ENCODE measurements at places on chromosomes 1 and 21.

DNA sequence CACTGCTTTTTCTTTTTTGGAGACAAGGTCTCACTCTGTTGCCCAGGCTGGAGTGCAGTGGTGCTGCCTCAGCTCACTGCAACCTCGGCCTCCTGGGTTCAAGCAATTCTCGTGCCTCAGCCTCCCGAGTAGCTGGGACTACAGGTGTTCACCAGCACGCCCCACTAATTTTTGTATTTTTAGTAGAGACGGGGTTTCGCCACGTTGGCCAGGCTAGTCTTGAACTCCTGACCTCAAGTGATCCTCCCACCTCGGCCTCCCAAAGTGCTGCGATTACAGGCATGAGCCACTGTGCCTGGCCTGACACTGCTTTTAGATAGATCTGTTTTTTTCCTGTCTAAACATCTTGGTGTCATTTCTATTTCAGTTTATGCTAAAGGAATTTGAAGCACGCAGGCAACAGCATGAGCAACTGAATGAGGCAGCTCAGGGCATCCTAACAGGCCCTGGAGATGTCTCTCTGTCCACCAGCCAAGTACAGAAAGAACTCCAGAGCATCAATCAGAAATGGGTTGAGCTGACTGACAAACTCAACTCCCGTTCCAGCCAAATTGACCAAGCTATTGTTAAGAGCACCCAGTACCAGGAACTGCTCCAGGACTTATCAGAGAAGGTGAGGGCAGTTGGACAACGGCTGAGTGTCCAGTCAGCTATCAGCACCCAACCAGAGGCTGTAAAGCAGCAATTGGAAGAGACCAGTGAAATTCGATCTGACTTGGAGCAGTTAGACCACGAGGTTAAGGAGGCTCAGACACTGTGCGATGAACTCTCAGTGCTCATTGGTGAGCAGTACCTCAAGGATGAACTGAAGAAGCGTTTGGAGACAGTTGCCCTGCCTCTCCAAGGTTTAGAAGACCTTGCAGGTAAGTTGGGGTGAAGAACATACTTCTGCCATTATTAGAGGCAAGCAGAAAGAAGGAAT is 106.1 kb upstream of the BMP8A start:
- H3K27me3 ChIP-seq: no peaks in the 10 kb centered on the region
- no peaks in the 10 kb centered on the region for H3K4me1 ChIP-seq

- H3K27ac ChIP-seq: peak within 1 kb of the TSS; percentile 94
- no peaks in the 10 kb centered on the region for H3K27me3 ChIP-seq
- peaks cover 37% of the 10 kb centered on the region for H3K4me1 ChIP-seq
Observed at GRCh38 chr1:155688324-155689080, at the start of gene YY1AP1. Gene YY1AP1, minus strand, starts transcription at chr1:155688774. Its CDS starts 8,338 bp downstream, at chr1:155680436.

DNA sequence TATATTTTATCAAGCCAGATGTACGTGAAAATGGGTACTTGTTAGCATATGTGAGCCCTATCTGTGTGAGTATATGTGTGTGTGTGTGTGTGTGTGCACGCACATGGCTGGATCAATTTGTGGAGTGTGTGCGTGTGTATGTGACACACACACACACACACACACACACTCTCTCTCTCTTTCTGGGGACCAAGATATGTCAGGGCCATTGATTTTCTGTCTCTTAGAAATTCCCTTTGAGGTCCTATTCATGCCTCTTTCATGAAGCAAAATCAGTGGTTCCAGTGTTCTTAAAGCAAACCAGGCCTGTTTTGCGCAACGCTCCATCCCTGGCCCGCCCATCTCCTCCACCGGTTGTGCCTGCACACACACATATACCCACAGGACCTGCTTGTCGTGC is 90.0 kb downstream of the EPHB2 start:
- no peaks in the 10 kb centered on the region for H3K4me1 ChIP-seq
- peaks cover 10% of the 10 kb centered on the region for H3K27me3 ChIP-seq
- no peaks in the 10 kb centered on the region for H3K36me3 ChIP-seq
- DNase-seq: no peak

- H3K4me3 ChIP-seq: no peak overlapping the region
- no peaks in the 10 kb centered on the region for H3K27me3 ChIP-seq
- peaks cover 23% of the 10 kb centered on the region for H3K4me1 ChIP-seq
- peaks cover 8% of the 10 kb centered on the region for H3K36me3 ChIP-seq
- peak overlapping the region; percentile 66 for H3K27ac ChIP-seq
Observed at GRCh38 chr1:223819730-223820514, 25.8 kb downstream of the TP53BP2 start.

GRCh38 chr1:93124556-93125355 is 45.7 kb downstream of the MTF2 start:
- H3K27me3 ChIP-seq: no peaks in the 10 kb centered on the region
- DNase-seq: no peak
- no peaks in the 10 kb centered on the region for H3K4me1 ChIP-seq
- peak overlapping the region; percentile 24 for H3K27ac ChIP-seq
- no peak overlapping the region for H3K4me3 ChIP-seq

- peaks cover 7% of the 10 kb centered on the region for H3K27me3 ChIP-seq
- no peaks in the 10 kb centered on the region for H3K4me1 ChIP-seq
- no peak for DNase-seq
- H3K4me3 ChIP-seq: no peak overlapping the region
- H3K27ac ChIP-seq: no peak overlapping the region
Observed at GRCh38 chr1:115275216-115275615, 62.8 kb downstream of the NGF start.

GRCh38 chr1:1244192-1244811 is 2.2 kb downstream of the C1QTNF12 start:
- H3K4me3 ChIP-seq: no peak overlapping the region
- DNase-seq: no peak
- no peaks in the 10 kb centered on the region for H3K4me1 ChIP-seq
- peaks cover 8% of the 10 kb centered on the region for H3K27me3 ChIP-seq
- no peaks in the 10 kb centered on the region for H3K36me3 ChIP-seq
- no peak overlapping the region for H3K27ac ChIP-seq

DNA sequence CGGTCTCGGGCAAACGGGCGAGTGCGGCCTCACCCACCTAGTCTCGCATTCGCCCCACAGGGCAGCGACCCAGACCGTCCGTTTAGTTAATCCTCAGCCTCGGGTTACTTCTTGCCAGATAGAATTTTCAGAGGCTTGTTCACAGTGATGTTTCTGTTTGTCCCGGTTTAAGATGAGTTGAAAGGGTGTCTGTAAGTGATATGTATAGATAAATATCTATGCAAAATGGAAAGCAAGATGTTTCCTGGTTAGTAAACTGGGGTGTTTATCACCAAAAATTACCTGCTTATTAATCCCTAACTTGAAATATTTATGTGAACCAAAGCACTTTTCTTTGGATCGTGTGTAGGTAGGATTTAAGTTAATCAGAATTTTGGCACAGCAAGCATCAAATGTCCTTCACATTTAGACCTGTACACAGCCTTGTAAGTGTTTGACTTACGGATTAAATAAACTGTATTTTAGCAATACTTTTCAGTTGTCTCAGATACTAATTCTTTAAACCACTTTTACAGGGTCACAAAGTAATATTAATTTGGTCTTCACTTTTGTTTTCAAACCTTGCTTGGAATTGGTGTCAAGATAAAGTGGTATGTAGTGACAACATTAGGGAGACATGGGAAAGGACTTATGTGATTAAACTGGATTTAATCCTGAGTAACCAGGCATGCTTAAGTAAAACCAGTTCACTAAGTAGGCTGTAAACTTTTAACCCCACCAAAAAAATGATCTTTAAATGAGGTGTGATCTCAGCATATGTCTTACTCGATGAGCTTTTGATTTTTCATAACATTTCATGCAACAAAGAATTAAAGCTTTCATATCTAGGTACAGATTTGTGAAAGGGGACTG is 914 bp downstream of the ZNF326 start:
- peak overlapping the region; percentile 97 for H3K27ac ChIP-seq
- H3K27me3 ChIP-seq: peaks cover 2% of the 10 kb centered on the region
- peaks cover 3% of the 10 kb centered on the region for H3K36me3 ChIP-seq
- peaks cover 20% of the 10 kb centered on the region for H3K4me1 ChIP-seq
- DNase-seq: no peak
- peak overlapping the region; percentile 97 for H3K4me3 ChIP-seq

DNA sequence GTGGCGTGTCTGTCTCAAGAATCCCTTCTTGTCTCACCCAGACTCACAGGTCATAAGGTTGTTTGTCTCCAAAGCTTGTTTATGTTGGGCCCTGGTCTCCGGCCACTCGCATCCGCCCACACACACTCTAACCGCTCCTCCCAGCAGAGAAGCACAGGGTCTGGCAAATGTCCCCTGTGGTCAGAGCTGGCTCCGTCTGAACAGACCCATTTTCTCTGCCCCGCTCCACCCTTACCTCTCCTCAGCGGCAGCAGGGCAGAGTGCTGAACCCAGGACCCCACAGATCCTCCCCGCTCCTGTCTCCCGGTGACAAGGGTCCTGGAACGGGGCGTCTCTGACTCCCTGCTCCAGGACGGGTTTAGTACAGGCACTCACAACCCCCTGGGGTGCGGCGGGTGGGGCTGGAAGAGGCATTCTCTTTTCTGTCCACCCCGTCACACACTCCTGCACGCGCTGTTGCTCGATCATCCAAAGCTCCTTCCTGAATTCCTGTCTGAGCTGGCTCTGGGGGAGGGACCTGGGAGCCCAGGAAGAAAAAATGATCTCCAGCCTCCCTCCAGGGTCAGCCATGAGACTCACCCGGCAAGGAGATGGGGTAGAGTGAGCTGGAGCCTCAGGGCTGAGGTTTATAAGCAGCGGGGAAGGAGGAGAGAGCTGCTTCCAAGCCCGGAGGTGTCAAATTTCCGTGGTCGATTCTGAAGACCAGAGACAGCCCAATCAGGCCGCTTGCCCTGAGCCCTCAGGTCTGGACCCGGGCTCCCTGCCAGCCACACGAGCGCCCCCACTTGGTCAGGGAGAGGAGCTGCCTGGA is at the start of gene S100A13:
S100A13 (minus strand) TSS at position 602 of the 811 bp plus-strand sequence. CDS start 1,033 bp downstream, outside the sequence.
- H3K4me1 ChIP-seq: peaks cover 25% of the 10 kb centered on the region
- peak within 1 kb of the TSS; percentile 71 for H3K4me3 ChIP-seq
- DNase-seq: no peak
- no peaks in the 10 kb centered on the region for H3K27me3 ChIP-seq
- H3K27ac ChIP-seq: peak within 1 kb of the TSS; percentile 7
- H3K36me3 ChIP-seq: no peaks in the 10 kb centered on the region

- peaks cover 5% of the 10 kb centered on the region for H3K4me1 ChIP-seq
- H3K27me3 ChIP-seq: no peaks in the 10 kb centered on the region
- no peak overlapping the region for H3K27ac ChIP-seq
- H3K4me3 ChIP-seq: no peak overlapping the region
- H3K36me3 ChIP-seq: peaks cover 36% of the 10 kb centered on the region
- DNase-seq: no peak
Observed at GRCh38 chr1:110050602-110051261, 16.3 kb downstream of the STRIP1 start.

DNA sequence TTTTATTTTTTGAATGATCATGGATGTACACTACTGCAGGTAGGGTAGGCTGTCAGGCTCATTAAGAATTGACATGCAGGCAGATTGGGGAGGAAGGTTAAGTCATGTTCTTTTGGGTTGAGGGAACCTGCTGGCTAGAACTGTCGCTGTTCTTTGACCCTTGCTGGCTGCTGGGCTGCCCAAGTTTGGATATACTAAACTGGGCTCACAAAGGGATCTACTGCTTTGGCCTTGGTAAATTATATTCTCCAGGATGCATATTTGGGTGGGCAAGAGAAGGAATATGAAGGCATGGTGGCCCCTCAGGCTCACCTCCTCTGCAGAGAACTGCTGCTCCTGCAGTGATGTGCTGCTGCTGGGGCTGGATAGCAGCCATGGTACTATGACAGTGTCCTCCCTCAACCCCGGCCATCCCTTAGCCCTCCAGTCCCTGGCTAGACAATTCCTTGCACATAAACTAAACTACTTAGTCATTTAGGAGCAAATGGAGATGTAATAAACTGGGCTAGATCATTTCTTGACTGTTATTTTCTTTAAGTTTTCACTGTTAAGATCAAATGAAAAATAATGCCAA is 6.1 kb downstream of the ATP1A1 start:
- H3K4me1 ChIP-seq: peaks cover 65% of the 10 kb centered on the region
- no peaks in the 10 kb centered on the region for H3K36me3 ChIP-seq

- H3K27ac ChIP-seq: no peak overlapping the region
- H3K4me3 ChIP-seq: no peak overlapping the region
- peaks cover 15% of the 10 kb centered on the region for H3K27me3 ChIP-seq
Observed at GRCh38 chr1:37741130-37741529, 23.8 kb downstream of the EPHA10 start.

GRCh38 chr1:80244372-80244771 is 1237.8 kb upstream of the ADGRL4 start:
- peaks cover 3% of the 10 kb centered on the region for H3K4me1 ChIP-seq
- no peak for DNase-seq
- H3K36me3 ChIP-seq: no peaks in the 10 kb centered on the region
- H3K27ac ChIP-seq: no peak overlapping the region
- H3K27me3 ChIP-seq: no peaks in the 10 kb centered on the region
- H3K4me3 ChIP-seq: no peak overlapping the region

DNA sequence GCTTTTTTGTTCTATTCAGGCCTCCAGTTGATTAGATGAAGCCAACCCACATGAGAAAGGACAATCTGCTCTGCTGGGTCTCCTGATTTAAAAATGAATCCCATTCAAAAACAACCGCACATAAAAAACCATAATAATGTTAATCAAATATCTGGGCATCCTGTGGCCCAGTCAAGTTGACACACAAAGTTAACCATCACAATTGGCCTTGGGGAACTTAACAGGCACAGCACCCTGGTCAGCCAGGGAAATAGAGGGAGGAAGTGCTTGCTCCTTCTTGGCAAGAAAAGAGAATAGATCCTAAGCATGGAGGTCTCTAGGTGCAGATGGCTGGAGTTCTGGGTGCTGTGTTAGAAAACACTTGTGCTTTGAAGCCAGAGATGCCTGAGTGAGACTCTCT is 109.6 kb upstream of the OLIG2 start:
- no peak for DNase-seq
- no peaks in the 10 kb centered on the region for H3K4me1 ChIP-seq
- no peak overlapping the region for H3K27ac ChIP-seq
- peaks cover 20% of the 10 kb centered on the region for H3K27me3 ChIP-seq
- no peak overlapping the region for H3K4me3 ChIP-seq
- H3K36me3 ChIP-seq: peaks cover 3% of the 10 kb centered on the region

DNA sequence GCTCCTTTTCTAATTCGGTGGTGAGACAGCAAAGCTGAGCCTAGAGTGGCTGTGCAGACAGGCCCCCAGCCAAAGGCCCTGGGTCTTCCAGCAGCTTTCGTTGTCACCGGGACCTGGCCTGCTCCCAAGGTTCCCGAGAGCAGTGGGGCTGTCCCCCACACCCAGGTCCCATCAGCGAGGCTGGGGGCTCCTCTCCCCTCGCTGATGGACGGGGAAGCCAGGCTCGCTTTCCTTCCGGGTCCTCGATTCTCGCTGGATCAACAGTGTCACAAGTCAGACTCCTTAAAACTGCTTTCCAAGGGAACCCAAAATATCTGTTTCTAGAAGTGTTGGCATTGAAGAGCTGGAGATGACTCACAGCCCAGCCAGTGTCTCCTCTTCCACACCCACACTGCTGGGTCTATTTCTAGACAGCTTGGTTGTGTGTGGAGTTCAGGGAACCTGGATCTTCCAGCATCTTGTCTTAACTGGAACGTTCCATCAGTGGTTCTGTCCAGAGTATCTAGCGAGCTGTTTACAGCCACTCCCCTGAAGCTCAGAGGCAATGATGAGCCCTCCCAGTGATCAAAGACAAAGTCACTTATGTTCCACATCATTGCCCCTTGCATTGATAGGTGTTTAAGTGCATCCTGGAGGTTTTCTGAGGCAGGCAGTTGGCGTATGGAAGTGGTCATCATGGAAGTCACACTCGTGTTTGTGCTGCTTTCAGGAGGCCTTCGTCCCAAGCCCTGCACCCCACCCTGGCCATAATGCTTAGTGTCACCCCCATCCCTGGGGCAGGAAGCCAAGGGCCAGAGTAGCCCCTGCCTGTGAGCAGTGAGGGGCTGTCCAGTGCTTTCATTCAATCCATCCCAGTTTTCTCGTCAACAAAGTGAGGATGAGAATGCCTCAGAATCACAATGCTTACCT is 35.2 kb downstream of the RRP1 start:
- H3K4me3 ChIP-seq: no peak overlapping the region
- no peak for DNase-seq
- H3K4me1 ChIP-seq: no peaks in the 10 kb centered on the region
- H3K36me3 ChIP-seq: no peaks in the 10 kb centered on the region
- no peak overlapping the region for H3K27ac ChIP-seq

Measured in memory B cell (primary cell).